T-helper 9 cell (primary cell): ENCODE measurements at places on chromosomes 16 and 17.

GRCh38 chr16:67883872-67884261 lies 818 bp upstream of the NRN1L start:
- DNase-seq, result peak; percentile 76

DNA sequence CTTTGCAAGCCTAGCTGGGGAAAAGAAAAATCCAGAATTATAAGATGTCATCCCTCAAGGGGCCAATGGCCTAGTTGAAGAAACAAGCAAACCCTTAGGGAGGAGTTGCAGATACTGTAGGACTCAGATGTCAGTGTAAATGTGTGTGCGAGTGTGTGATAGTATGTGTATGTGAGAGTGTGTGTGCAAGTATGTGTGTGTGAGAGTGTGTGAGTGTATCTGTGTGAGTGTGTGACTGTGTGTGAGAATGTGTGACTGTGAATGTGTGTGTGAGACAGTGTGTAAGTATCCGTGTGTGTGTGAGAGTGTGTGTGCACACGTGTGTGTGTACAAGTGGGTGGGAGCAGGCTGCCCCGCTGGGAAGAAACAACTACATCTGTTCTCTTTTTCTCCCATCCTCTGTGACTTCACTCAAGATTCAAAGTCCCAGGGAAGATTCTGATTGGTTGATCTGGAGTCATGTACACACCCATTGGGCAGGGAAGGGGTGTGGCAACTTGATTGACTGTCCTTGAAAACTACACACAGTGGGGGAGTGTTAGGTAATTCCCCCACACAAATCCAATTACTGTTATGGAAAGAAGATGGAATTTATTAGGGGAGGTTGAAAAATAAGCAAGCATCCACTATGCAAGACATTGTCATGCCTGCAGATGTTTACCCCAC lies 40.7 kb downstream of the IRX3 start:
- no peak for DNase-seq

- DNase-seq, result no peak
These were observed 44.4 kb downstream of the ZNF778 start for GRCh38 chr16:89261691-89262563.

DNA sequence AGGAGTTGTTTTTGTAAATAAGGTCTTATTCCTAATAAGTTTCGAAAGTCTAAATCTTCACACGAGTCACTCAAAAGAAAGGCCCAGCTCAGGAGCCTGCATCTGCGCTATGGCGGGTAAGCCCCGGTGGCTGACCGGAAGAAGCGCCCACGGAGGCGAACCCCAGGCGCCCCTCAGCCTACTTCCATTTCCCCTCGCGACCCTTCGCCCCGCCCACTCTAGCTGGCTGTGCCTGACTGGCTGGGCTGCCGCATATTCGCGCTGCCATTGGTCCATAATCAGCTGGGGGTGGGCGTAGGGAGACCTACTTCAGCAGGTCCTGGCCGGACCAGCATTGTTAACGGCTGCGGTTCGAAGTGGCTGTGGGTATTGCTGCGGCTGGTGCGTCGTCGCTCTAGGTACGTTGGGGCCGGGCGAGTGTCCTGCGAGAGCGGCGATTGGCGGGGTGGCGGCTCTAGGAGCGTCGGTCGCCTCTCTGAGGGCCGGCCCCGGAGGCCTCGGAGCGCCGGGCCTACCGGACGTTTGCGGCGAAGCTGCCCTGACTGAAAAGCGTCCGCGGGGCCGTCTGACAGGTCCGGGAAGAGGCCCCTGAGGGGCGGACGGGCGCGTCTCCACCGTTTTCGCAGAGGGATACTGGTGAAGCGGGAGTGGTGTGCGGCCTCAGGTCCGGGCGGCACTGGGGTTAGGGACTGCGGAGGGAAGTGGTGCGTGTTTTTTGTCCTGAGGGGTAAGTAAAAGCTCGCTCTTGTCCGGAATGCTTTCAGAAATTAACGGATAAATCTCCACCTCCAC lies at the start of gene ATF7IP2:
Gene ATF7IP2 (plus strand): TSS at position 337 of the 792 bp plus-strand sequence. CDS start 44,560 bp downstream, outside the sequence.
- DNase-seq, result peak; percentile 75

- DNase-seq, result no peak
These were observed 116.5 kb upstream of the GOT2 start for GRCh38 chr16:58850678-58851020.

GRCh38 chr16:81505011-81505661 lies 60.5 kb downstream of the CMIP start:
- no peak for DNase-seq

DNA sequence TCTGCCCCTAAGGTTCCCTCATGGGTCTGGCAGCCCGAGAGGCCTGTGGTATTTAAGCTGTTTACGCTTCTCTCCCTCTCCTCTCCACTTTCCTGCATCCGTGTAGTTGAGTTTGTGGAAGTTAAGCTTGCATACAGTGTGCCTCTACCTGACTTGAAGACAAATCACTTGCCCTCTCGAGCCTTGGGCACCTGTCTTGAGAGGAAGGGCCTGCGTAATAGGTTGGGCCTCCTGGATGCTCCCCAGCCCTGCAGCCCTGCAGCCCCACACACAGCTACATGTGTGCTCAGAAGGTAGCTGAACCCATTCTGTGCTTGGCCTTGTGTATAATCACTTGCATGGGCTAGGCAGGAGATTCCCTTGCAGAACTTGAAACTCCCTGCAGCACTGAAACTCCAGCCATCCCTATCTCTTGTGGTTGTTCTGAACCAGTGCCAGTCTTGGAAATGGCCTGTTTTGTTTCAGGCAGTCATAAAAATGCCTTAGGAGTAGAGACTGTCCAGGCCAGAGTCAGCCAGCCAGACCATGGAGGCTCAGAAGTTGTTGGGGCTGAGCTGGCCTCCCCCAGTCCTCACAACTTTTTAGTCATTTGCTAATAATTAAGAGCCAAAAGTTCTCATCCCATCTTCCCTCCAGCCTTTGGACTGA lies 134.6 kb downstream of the CLEC16A start:
- DNase-seq, result no peak

DNA sequence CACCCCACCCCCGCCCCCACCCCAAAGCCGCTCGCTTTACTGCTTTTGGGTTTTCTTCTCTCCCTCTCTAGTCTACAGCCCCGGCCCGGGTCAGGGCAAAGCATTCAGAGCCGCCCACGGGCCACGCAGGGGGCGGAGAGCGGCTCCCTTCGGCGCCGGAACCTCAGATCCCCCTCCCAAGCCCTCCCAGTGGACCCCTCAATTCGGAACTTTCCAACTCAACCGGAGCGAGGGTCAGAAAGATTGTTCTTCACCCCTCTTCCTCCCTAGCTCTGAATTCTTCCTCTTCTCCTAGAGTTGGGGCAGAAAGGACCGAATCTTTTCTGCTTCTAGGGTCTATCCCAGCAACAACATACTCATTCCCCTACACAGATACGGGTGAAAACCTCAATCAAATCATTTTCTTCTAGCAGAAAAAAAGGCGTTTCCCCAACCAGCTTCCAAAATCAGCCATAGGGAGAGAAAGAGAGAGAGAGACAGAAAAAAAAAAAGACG lies 1.0 kb downstream of the HOXB2 start:
- no peak for DNase-seq

DNA sequence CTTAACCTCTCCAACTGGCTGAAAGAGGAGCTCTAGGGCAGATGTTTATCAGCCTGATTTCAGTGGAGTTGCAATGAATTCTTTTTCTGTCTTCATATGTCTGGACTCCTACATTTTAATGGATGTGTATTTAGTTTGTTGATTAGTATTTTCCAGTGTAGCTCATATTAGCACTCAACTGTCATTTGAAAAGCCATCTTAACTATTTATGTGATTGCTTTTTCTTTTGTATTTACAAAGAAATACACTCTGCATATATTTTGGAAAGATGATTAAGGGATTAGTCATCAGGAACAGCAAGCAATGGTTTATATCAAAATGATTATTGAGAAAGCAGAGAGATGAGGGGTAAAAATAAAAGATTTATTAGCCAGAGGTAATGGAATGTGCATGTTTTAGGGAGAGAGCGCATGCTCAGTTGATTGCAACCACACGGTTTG lies 71.1 kb downstream of the WWOX start:
- no peak for DNase-seq

DNA sequence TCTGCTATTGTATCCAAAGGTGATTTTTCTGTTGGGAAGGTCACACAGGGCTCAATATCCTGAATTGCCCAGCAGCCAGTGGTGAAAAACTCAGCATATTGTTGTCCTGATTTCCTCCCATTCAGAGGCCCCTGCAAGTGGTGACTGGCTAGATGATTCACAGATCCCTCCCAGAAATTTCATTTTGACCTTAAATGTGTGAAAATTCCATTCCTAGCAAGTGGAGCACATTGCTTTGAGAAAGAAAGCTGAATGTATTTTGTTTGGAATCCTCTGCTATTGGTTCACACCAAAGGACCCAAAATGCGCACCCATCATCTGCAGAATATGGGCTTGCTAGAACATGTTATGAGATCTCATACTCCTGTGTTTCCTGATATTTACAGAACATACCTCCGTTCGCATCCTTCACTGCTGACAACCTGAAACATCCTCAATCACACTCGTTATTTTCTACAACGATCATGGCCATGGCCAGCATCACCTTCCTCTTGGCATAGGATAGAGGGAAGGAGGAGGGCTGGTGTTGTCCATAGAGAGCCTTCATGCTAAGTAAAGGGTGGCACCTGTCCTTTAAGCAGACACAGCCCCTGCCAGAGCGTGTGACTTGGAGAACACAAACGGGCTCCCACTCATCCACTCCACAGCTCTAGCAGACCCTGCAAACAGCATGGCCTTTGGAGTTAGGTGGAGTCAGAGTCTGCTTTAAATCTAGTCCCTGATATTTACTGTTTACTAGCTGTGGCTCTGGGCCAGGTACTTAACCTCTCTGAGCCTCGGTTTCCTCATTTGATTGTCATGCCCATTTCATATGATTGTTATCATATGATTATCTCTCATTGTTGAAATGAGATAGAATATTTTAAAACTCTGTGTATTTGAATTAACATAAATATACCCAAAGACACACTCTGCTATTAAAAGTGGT lies 30.4 kb upstream of the NFAT5 start:
- no peak for DNase-seq

- no peak for DNase-seq
These were observed 17.4 kb downstream of the USP22 start for GRCh38 chr17:21025451-21025850.

- DNase-seq, result no peak
These were observed 1.8 kb upstream of the TCAP start for GRCh38 chr17:39663340-39663687.

GRCh38 chr16:50841081-50841886 lies 99.4 kb downstream of the CYLD start:
- peak; percentile 5 for DNase-seq

DNA sequence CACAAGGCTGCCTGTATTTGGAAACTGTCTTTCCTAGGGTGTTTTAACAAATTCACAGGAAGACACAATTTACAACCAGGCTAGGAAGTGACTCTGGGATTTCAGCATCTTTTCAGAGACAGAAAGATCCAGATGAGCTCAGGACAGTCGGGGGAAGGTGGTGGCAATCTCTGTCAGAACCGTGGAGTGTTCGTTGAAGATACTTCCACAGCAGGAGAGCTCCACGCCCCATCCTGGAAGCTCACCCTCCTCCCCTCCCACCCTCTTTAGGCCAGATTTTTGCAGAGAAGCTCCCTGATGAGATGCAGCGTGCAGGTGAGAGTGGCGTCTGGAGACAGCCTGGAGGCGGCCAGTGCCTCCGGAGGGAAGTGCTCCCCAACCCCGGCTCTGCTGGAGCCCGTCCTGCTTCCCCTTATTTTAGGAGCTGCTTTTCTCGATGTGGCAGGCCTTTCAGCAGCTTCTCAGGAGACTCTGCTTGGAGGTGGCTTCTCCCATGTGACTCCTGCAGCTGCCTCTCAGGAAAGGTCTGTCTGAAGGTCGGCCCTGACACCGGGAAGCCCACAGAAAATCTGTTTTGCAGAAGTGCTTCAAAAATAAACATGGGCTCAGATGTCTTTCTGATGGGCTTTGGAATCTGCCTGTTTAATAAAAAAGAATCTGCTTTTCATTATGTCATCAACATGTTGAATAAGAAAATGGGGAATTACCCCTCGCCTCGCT lies 186.4 kb upstream of the CHMP6 start:
- DNase-seq, result no peak

DNA sequence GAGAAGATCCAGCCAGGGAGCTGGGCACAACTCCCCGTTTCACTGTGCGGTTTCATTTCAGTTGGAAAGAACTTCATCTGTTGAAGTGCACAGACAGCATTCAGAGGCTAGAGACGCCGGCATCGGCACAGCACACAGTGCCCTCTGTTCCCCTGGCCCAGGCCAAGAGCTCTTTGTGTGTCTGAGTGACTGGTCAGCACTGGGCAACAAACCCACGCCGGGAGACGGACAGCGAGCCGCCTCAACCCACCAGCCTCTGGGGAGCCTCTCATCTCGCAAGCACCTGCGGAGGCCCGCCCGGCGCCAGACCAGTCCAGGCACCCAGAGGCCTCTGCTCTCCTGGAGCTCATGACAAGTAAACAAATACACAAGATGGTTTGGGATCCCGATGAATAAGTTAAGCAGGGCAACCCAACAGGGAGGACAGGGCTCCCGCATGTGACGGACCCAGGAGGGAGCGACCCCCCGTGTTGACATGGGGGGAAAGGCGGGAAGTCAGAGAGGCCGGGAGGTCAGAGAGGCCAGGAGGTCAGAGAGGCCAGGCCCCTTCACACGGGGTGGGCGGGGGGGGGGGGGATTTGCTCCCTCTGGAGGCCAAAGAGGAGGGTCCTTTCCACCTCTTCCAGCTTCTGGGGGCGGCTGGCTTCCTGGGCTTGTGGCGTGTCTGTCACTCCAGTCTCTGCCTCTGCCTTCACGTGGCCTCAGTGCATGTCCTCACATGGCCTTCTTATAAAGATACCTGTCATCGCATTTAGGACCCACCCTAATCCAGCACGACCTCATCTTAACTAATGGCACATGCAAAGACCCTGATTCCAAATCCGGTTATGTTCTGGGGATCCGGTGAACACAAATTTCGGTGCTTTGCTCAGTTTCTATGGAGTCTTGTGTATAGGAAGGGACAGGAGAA lies 25.8 kb upstream of the KLHDC4 start:
- no peak for DNase-seq

GRCh38 chr17:43820759-43821158 lies 12.2 kb downstream of the MPP3 start:
- no peak for DNase-seq
